ENCODE measurements at places on chromosomes 6 and 20.

DNA sequence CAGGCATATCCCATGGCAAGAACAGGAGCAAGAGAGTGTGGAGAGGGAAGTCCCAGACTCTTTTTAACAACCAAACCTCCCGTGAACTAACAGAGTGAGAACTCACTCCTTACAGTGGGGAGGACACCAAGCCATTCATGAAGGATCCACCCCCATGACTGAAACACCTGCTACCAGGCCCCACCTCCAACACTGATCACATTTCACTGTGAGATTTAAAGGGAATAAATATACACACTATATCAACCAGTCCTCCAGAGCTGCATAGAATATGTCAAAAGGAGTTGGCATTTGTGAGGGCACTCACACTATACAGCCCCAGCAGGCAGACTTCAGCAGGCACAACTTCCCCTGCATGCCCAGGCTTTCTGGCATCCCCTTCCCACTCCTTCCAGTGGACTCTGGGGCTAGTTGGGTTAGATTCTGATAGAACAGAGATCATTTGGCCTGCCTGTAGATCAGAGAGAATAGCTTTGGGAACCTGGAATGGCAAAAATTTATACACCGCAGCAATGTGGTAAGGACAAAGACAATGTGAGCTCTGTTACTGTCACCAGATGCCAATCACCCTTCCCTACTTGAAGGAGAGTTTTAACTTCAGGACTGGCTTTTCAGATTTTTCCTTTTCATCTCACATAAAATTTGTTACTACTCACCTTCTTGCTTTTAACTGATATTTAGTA, 25.2 kb upstream of the TENT5A start:
- no peak for DNase-seq

GRCh38 chr6:26311012-26311384, 54.0 kb upstream of the BTN3A2 start:
- DNase-seq: no peak

GRCh38 chr6:31122791-31123706, 2.8 kb upstream of the CDSN start:
- no peak for DNase-seq

- DNase-seq: no peak
These were observed 214.5 kb downstream of the FARS2 start for GRCh38 chr6:5475779-5476178.

DNA sequence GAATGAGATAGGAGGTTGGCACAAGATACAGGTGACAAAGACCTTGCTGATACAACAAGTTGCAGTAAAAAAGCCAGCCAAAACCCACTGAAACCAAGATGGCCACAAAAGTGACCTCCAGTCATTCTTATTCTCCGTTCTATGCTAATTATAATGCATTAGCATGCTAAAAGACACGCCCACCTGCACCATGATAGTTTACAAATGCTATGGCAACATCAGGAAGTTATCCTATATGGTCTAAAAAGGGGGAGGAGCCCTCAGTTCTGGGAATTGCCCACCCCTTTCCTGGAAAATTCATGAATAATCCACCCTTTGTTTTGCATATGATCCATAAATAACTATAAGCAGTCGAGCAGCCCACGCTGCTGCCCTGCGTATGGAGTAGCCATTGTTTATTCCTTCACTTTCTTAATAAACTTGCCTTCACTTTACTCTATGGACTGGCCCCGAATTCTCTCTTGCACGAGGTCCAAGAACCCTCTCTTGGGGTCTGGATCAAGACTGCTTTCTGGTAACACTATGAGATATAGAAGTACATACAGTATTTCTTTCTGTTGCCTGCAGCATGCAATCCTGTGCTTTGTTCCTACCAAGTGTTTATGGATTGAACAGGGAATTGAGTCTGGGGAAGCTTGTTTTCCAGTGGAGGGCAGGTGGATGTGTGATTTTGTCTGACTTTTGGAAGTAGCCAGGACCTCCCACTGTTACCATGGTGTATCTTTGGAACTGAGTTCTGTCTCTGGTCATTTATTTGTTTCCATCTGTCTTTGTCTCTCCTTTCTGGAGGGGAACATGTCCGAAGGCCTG, 72.0 kb upstream of the TGM3 start:
- no peak for DNase-seq

DNA sequence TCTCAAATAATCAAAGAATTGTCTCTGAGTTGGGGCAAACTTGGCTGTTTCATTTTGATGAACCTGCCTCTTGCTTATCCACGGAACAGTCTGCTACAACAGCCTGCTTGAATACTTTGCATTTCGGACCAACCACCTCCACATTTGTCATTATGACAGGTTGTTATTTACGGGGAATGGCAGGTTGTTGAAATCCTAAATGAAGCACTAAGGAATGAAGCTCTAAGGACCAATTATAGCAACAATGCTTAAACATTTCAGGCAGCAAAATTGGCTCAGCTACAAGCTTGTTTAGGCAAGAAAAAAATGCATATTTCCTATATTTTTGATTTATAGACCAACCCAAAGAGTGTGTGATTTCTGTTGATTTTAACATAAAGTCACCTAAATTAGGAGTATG, 84.5 kb downstream of the MAP3K7 start:
- no peak for DNase-seq

GRCh38 chr6:44025226-44025625, 102.0 kb downstream of the MRPL14 start:
- no peak for DNase-seq

DNA sequence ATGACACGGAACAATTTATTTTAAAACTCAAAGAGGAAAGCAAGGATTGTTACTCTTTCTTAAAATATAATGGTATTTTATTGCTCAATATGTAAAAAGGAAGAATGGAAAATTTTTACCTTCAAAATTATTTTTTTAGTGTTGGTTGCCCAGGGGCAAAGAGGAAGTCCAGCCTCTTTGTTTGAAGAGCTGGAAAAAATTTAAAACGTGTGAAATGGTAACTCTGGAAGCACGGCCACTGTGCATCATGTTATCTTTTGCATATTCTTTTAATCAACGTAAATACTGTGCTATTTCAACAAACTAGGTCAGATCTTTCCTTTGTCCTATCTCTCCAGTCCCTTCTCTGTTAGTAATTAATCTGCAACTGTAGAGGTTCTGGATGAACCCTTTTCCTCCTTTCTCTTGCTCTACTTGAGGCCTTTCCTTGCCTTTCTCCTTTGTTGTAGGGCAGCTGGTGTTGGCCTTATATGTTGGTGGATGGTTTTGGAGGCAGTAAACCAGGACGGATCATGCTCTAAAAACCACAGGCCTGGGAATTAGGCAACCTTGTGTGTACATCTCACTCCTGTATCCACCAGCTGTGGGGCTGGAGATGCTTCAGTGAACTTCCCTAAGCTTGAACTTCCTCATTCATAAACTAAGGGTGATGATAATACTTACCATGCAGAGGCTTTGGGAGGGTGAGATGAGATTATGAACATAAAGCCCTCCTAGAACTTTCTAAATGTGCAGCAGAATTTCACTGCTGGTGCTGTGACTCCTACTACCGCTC, 143.3 kb downstream of the PRL start:
- DNase-seq: no peak

- DNase-seq: no peak
These were observed 141.2 kb downstream of the RALGAPA2 start for GRCh38 chr20:20571068-20571780.

GRCh38 chr6:134740027-134740373, 209.9 kb downstream of the ALDH8A1 start:
- DNase-seq: no peak

DNA sequence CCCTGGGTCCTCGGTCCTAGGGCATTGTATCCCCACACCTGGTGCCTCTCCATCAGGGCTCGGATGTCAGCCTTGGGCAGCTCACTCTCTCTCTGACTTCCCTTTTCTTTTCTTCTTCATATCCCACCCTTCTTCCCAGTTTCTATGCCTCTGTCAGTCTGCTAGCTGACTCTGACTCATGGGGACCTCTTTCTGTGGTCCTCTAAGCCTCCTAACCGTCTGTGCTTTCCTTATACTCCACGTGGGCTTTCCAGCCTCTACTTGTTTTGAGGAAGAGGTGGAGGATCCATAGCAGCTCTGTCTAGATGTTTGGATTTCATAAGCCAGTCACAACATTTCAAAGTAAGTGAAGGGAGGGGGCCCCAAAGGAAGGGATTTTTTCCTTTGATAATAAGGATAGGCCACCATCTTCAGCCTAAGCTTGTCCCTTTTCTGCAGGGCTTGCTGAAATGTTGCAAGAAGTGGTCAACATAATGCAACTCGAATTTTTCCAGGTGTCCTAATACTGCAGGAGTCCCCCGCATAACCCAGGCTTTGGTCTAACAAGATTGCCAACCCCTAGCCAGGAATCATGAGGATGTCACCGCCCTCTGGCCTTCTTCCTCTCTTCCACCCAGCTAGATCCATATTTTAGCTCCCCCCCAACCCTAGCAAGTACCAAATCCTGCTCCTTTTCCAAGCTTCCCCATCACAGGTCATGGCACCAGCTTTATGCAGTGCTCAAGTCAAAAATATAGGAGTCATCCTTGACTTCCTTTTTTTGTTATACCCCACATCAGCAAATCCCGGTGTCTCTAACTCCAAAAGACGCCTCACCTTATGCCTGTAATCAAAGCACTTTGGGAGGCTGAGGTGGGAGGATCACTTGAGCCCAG, 8.7 kb upstream of the PLTP start:
- no peak for DNase-seq

- no peak for DNase-seq
These were observed 502.8 kb upstream of the JARID2 start for GRCh38 chr6:14743144-14743473.

DNA sequence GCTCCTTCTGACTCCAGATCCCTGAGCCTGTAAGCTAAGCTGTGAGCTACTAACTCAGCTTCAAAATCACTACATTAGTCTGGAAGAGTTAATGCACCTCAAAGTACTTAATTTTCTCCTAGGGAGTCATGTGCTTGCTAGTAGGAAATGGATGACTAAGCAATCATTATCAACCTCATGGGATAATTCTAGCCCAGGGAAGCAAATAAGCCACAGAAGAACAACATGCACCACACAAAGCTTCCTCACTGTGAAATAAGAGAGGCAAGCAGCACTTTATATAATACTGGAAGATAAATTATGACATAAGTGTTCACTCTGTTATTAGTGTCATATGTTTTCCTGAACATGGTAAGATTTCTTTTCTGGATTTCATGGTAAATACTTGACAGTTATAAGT, 57.9 kb upstream of the RCAN2 start:
- DNase-seq: no peak

DNA sequence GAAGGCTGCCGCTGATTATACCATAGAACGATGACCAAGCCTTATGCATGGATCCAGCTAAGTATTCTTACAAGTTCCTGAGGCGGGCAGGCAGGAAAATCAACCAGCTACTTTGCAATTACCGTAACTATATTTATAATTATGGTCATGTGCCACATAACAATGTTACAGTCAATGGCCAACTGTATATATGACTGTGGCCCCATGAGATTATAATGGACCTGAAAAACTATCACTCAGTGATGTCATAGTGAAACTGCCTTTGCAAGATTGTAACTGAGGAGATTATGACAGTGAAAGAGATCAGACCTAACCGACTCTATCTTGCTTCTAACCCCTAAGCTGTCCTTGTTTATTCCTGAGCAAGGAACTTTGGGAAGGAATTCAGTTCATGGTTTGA, 33.1 kb upstream of the FAM135A start:
- DNase-seq: no peak

DNA sequence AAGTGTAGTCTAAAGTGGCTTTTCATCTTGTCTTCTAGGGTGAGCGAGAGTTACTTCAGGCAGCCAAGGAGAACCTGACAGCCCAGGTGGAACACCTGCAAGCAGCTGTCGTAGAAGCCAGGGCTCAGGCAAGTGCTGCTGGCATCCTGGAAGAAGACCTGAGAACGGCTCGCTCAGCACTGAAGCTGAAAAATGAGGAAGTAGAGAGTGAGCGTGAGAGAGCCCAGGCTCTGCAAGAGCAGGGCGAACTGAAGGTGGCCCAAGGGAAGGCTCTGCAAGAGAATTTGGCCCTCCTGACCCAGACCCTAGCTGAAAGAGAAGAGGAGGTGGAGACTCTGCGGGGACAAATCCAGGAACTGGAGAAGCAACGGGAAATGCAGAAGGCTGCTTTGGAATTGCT, 27.1 kb downstream of the C20orf173 start:
- no peak for DNase-seq

GRCh38 chr6:28653876-28654275, 128.2 kb downstream of the GPX5 start:
- DNase-seq: no peak

DNA sequence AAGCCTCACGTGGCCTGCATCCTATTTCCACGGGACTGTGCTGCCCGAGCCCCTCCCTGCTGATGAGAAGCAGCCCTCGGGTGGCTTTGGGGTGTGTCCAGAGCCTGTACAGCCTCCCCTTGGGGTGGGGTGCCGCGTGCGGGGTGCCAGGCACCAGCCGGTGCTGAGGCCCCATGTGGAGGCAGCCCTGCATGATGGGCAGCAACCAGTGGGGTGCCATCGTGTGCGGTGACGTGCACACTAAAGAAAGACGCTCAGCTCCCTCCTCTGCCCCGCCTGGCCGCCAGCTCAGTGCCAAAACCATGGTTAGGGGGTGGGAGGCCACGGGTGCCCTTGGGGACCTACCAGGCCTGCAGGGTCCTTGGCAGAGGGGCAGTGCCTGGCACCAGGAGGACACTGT, 26.2 kb downstream of the NTSR1 start:
- no peak for DNase-seq

DNA sequence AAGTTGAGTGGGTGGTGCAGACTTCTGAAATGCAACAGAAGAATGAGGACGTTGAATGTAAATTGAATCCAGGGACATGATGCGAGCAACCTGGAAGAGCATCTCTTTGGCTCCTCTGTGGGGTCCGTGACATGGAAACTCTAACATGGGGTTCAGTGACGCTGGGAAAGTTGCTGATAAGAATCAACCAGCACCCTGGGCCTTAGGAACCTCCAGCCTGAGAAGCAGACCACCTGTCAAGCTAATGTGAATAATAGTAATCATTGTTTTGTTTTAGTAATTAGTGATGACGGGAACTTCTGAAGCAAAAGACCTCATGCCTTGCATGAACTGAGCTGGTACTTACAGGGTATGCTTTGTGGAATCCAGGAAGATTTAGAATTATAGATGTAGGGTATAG, 25.2 kb upstream of the DOK5 start:
- DNase-seq: no peak

DNA sequence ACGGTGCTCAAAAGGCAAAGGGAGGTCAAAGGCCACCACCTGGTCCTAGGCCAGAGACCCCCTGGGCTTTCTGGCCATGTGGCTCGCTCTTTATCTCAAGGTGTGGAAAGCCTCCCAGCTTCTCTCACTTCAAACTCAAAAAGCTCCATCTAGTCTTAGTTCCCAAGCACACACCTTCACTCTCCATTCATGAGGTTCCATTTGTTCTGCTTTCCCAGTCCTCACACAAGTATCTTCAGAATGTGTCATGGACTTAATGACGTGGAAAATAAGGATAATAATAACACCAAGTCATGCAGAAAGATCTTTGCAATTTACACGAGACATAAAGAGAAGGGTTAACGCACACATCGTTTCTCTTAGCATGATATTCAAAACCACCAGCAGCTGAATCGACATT, 219.3 kb downstream of the GMDS start:
- no peak for DNase-seq

All from T-helper 22 cell (primary cell).